ENCODE measurements at places on chromosomes 1 and 21.
A peak's percentile ranks its signal among the peaks of the same experiment; 100 is the strongest.

DNA sequence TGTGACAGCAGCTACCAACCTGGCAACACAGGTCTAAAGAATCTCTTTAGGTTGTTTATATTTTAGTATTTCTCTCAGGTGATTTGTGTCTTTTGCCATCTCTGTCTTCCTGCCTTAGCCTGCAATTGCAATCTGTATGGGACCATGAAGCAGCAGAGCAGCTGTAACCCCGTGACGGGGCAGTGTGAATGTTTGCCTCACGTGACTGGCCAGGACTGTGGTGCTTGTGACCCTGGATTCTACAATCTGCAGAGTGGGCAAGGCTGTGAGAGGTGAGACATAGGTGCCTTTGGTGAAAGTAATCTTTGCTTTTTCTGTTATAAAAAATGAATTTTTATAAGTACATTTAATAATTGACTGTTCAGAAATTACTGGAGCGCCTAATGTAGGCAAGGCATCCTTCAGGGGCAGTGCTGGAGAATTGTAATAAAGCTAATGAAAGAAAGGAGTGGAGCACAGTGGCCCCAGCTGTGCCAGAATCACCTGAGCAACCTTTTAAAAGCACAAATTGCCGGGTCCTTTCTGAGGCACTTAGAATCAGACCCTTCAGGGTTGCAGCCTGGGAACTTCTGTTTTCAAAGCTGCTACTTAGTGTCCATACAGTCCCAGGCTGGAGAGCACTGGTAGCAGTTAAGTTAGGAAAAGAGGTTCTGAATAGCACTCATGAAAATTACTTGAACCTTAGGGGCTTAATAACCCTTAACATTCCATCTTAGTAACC is 60.6 kb upstream of the LAMC2 start:
- no peak for DNase-seq

- no peak for DNase-seq
These were observed 140.1 kb downstream of the TGFBR3 start for GRCh38 chr1:91745640-91746373.

- DNase-seq, result no peak
These were observed 219.7 kb downstream of the BRINP3 start for GRCh38 chr1:190258003-190258402.

DNA sequence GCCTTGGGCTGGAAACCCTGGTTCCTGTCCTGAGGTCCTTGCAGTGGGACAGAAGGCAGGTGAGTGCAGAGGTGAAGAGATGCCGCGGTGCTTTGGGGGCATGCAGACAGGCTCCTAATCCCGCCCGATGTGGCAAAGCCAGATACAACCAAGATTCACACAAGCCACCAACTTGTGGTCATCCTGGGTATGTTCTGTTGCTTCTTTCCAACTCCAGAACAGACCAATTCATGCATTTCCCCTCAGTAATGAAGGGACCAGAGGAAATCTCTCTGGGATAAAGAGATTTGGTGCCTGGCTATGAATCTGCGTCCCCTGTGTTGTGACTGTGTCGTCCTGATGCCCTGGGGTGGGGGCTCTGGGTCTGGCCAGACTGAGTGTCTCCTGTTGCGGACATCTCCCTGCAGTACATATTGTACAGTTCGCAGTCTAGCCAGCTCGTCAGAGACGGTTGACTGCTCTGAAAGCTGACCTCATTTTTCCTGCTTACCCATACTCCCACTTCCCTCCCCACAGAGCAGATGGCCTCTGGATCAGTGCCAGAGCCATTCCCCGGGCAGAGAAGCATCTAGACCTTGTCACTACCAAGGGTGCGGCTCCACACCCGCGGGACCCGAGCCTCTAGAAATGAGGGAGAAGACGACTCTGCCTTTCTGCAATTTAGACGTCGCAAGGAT is 216.3 kb downstream of the KIF26B start:
- DNase-seq, result no peak

- DNase-seq, result no peak
These were observed 240.5 kb downstream of the LTN1 start for GRCh38 chr21:28752131-28752530.

- no peak for DNase-seq
These were observed 129.8 kb downstream of the CNIH3 start for GRCh38 chr1:224745924-224746323.

DNA sequence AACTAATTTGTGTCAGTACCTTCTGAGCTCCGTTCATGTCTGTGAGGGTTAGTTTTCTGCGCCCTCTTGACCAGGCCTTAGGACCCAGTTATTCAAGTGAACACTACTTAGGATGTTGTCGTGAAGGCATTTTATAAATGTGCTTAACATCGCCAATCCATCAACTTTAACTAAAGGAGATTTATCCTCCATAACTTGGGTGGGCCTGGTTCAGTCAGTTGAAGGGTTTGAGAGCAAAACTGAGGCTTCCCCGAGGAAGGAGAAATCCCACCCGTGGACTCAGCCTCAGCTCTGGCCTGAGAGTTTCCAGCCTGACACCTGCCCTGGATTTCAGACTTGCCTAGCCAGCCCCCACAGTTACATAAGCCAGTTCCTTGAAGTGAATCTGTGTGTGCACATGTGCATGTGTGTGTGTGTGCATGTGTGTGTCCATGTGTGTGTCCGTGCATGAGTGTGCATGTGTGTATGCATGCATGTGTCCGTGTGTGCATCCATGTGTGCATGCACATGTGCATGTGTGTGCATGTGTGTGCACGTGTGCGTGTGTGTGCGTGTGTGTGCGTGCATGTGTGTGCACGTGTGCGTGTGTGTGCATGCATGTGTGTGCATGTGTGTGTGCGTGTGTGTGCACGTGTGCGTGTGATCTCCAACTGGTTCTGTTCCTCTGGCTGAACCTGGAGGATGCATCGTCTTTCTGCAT is 62.1 kb upstream of the PDE9A start:
- DNase-seq, result no peak

GRCh38 chr1:107473065-107473464 is 332.2 kb downstream of the NTNG1 start:
- no peak for DNase-seq

GRCh38 chr1:234498448-234499118 is 19.6 kb upstream of the TARBP1 start:
- no peak for DNase-seq

- no peak for DNase-seq
These were observed 1.2 kb downstream of the KHDRBS1 start for GRCh38 chr1:32014948-32015273.

- no peak for DNase-seq
These were observed 5.3 kb upstream of the ECE1 start for GRCh38 chr1:21295545-21295944.

GRCh38 chr1:218945050-218945449 is 228.6 kb upstream of the LYPLAL1 start:
- DNase-seq, result no peak

GRCh38 chr1:235946571-235946981 is 79.9 kb upstream of the LYST start:
- no peak for DNase-seq

DNA sequence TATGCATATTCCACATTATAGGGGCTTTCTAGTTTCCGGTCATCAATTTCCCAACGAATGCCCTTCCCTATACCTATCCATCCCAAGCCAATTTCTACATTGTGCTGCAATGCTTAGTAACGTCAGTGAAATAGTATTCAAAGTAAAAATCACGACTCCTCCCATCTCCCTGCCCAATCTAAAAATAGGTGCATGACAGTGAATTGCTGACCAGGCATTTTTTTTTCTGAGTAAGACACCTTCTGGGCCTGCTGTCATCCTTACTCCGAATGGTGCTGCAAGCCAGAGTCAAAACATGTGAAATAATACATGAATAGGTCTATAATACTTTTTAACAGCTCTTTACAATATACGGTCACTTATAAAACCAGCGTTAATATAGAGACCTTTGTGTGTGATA is 120.2 kb downstream of the GREM2 start:
- DNase-seq, result no peak

- no peak for DNase-seq
These were observed 25.2 kb downstream of the NHLH2 start for GRCh38 chr1:115815694-115816093.

GRCh38 chr1:41342774-41343355 is 18.4 kb upstream of the FOXO6 start:
- no peak for DNase-seq

DNA sequence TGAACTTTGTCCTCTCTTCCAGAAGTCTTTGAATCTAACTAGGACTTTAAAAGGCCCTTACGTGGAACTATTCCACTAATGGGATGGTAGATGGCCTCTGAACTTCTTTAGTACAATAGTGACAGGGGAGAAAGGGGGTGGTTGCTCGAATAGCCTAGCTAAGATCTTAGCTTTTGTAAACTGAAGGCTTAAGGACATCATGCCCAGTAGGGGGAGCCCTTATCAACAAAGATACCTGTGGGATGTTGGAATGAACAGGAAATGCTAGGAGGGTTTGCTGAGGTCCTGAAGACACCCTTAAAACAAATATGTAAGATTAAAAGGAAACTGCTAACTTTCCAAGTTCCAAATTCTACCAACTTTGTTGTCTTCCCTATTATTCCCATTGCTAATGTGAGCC is 33.2 kb downstream of the NHLH2 start:
- peak; percentile 64 for DNase-seq

DNA sequence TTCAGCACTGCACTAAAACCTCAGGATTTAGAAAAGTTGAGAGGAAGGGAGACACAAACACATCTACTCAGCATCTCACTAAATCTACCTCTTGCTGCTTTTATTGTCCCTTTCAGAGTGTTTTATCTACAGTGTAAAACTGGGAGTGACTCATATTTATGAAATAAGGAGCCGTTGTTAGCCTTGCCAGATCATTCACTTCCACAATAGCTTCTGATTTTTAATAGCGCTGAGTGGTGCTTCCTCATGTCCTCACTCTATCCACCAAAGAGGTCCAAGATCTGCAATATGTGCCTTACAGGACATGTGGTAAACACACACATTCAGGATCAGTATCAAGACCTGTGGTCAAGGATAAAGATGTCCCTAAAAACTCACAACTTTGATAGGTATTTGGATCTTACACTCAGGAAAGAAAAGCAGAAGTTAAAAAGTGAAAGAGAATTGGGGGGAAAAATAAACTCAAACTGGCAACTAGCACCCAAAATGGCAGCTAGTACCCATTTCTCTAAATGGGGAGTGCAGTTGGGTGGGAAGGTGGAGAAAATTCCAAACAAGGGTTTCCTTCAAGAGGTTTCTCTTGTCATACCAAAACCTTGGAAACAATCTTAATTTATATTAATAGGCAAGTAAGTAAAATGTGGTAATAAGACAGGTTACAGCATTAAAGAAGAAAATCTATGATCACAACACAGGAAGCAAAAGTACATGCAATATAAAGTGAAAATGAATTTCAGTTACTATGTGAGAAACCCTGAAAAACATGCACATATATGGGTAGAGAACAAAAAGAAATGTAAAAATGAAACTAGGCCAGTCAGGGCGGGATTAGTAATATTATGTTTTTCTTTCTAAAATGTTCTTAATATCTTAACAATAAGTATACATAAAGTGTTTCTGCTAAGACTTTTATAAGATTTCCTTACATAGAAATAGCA is 15.9 kb downstream of the DUSP10 start:
- DNase-seq, result no peak

GRCh38 chr1:8825985-8826481 is 8.6 kb upstream of the RERE start:
- no peak for DNase-seq

GRCh38 chr1:8284127-8284526 is 33.8 kb upstream of the SLC45A1 start:
- no peak for DNase-seq

DNA sequence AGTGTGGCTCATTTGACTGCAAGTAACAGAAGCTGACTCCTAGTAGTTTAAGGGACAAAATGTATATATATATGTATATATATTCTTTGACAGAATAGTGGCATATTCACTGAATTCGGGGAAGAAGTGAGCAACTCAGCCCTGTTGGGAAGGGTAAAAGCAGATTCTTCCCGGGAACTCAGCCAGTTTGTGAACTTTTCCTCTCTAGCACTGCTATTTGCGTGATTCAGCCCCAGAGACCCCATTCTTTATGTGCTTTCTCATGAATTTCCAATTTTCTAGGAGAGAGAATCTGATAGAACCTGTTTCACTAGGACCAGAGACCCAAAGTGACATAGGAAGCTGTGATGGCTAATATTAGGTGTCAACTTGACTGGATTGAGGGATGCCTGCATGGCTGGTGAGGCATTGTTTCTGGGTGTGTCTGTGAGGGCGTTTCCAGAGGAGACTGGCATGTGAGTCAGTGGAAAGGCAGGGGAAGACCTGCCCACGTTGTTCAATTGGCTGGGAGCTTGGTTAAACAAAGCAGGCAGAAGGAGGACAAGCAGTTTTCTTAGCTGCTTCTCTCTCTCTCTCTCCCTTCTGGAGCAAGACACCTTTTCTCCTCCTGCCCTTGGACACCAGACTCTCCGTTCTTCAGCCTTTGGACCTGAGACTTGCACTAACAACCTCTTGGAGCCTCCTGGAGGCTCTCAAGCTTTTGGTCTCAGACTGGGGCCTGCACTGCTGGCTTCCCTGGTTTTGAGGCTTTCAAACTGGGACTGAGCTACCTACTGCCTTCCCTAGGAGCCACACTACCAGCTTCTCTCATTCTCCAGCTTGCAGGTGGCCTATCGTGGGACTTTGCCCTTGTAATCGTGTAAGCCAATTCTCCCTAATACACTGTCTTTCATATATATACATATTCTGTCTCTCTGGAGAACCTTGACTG is 93.4 kb upstream of the KCNK1 start:
- no peak for DNase-seq

Measured in HS-27A (cell line).